Stimulated activated CD4-positive, alpha-beta T cell treated with anti-CD3 and anti-CD28 coated beads, Interleukin-12 subunit alpha, Interleukin-12 subunit beta, amount 100 ng/mL, for 48 hours (primary cell): ENCODE measurements at places on chromosomes 7 and 10.

DNA sequence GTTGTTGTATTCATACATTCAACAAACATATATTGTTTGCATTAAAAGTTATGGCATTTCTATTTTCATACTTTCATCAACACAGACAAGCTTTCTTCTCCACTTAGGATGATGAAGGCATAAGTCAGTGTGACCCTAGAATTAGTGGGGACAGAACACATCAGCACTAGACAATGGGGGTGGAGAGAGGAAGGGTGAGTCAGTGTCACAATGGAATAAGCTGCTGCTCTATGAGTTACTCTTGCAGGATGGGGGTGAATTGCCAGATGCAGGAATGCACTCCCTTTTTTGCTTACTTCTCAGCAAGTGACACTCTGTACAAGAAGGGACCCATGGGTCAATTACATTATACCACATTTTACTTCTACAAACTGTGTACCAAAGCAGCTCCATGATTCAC lies 74.0 kb downstream of the DGKI start:
- no peak for DNase-seq

- no peak for DNase-seq
Observed at GRCh38 chr10:60828489-60828852, 50.2 kb downstream of the CDK1 start.

- DNase-seq: no peak
Observed at GRCh38 chr7:131753620-131754222, 197.3 kb upstream of the PODXL start.

- no peak for DNase-seq
Observed at GRCh38 chr10:117936976-117937375, 109.8 kb downstream of the RAB11FIP2 start.

DNA sequence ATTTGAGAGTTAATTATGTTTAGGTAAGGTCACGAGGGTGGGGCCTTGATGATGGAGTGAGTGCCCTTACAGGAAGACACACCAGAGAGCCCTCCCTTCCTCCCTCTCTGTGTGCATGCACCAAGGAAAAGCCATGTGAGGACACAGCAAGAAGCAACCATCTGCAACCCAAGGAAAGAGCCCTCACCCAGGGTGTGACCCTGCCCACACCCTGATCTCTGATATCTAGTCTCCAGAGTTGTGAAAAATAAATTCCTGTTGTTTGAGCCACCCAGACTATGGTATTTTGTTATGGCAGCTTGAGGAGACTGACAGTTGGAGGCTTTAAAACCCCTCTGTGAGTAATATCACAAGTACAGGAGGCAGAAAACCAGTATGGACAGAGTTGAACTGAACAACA lies 15.0 kb upstream of the MCM10 start:
- no peak for DNase-seq

DNA sequence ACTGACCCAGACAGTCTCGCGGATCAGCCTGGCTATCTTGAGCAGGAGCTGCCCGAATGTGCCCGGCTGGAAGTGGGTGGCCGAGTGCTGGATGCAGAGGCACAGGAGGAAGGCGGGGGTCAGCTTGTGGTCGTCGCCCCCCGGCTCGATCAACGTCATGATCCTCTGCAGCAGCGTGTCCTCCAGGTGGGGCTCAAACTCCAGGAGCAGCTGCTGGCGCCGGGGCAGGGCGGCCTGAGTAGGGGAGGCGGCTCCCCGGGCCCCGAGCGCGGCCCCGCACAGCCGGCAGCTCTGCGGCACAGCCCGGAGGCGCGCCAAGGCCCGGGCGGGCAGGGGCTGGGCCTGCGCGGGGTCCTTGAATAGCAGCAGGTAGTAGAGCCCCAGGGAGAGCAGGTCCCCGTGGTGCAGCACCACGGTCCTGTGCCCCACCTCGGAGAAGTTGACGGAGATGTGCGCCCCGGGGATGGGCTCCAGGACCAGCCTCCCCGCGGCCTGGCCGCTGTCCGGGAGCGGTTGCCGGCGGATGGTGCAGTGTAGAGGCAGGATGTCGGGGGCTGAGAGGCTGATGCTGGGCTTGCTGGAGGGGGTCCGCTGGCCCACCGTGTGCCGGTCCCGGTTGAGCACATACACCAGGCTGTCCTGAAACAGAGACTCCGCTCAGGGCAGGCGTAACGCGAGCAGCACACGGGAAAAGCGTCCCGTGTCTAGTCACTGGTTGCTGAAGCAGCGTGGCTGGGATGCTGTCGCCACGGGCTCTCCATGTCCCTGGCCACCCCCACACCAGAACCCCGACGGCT lies 27.0 kb downstream of the PAPOLB start:
- DNase-seq: no peak

- no peak for DNase-seq
Observed at GRCh38 chr10:86648704-86649427, 5.5 kb upstream of the OPN4 start.

DNA sequence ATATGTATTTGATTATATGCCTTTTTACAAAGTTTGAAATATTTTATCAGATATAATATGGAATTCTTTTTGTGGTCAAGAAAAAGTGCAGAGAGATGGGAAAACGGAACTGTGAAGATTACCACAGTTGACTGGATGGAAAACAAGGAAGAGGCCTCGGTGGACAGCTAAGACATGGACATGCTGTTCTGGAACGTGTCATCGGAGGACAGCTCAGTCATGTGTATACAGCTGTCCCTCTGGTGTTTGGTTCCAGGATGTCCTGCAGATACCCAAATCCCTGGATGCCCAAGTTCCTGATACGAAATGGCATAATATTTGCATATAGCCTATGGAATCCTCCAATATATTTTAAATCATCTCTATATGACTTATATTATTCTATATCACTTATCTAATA lies 49.4 kb downstream of the TRIL start:
- no peak for DNase-seq
